ENCODE measurements at places on chromosomes 12 and 14. TPM values are rescaled to one million over a fixed set of nuclear protein-coding genes. Genes with fewer than 3 reads are reported as not detected.
A peak's percentile ranks its signal among the peaks of the same experiment; 100 is the strongest.

DNA sequence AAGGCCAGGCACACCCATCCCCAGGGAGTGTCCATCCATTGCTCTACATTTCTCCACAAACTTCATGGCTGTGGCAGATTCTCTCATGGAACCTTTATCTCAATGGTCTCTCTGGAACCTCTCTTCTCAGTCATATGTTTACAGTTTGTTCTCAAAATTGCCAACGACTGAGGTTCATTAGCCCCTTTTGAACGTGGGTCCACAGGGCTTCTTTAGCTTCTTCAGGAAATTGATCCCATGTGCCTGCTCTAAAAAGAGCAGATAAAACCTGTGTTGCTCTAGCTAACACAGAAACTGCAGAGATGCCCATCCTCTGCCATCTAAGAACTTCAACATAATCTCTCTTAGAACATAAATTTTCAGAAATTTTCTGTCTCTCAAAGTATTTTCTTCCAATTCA lies at the start of gene OR6C4:
Gene OR6C4, plus strand, starts transcription at position 301 of the 400 bp plus-strand sequence. CDS start 1,625 bp downstream, outside the sequence.
- DNase-seq = no peak

Gene SELPLG
- 22.1 TPM for total RNA-seq

- no peak for DNase-seq
Observed at GRCh38 chr12:25248137-25248536, 2.6 kb downstream of the KRAS start.

DNA sequence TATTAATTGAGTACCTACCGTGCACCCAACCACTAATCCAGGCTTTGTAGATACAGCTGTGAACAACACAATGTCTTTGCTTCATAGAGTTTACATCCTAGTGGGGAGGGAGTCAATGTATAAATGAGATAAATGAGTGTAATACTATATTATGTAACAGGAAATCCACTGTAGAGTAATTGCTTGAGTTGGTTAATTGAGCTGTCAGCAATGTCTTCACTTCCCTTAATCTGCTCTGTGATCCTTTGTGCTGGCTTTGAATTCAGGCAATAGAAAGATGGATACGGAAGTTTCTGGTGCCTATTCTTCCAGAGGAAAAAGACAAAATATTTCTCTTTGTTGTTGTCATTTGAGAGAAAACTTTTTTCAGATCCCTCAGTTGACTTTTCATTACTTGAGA lies 104.0 kb upstream of the SLC16A7 start:
- no peak for DNase-seq

Gene LBHD2
- total RNA-seq = not detected

GRCh38 chr14:29553427-29553826 lies 374.2 kb downstream of the PRKD1 start:
- no peak for DNase-seq

DNA sequence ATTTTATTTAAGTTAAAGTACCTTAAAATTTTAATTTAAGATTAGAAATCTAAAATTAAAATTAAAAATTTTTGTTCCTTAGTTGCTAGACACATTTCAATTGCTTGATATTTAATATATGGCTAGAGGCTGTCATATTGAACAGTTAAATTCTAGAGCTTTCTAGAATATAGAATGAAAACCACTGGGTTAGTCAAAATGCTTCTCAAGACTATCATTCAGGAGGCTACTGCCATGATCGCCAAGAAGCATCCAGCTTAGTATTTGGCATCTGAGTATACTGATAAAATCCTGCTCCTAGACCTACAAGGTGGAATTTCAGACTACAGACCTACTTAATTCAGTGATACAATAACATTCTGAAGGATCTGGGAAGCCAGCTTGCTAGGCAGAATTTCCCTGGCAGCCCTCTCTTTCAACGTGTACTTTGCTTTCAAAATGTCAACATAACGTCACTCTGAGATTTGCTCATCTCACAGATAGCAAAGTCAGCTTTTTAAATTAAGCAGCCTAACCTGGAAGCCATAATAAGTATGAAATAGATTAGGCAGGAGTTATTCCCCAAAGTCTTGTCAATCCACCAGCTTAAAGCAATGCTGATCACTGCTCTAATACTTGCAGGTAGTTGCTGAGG lies 525.8 kb downstream of the FSCB start:
- no peak for DNase-seq

Gene GLT1D1
- 0.49 TPM for total RNA-seq

Gene SERPINA6
- total RNA-seq = not detected

- DNase-seq = no peak
Observed at GRCh38 chr12:121495746-121496145, 85.1 kb downstream of the KDM2B start.

Gene DRAM1
- 4.3 TPM for total RNA-seq

Gene MYF5
- total RNA-seq = not detected

DNA sequence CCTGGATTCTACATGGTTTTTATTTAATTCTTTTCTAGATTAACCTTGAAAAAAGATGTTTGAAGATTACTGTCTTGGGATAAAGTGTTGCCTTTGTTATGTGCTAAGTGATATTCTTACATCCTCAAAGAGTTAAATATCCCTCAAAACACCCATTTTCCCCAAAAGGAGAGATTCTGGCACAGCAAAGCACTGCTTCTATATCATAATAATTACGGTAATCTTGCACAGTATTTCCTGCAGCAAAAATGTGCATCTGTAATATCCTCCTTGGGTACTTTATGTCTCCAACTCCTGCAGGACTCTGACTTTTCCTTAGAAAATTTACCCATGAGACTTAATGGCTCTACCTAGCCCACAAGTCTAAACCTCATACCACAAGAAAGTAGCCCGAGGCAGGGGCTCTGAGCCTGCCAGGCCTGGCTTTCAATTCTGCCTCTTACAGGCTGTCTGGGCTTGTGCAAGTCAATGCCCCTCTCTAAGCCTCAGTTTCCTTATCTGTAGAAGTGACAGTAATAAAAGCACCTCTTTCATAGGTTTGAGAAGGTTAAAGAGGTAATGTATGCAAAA lies 45.8 kb downstream of the SVOP start:
- no peak for DNase-seq

Gene NPFF
- total RNA-seq = not detected

GRCh38 chr14:75578786-75579337 lies 442 bp downstream of the FLVCR2 start:
- DNase-seq = no peak

GRCh38 chr14:51318813-51319597 lies 79.0 kb downstream of the TMX1 start:
- DNase-seq = no peak

Gene FAM181A
- total RNA-seq = not detected

GRCh38 chr12:102565555-102565954 lies 85.2 kb upstream of the IGF1 start:
- DNase-seq = no peak

GRCh38 chr12:82838131-82838551 lies 151.4 kb downstream of the TMTC2 start:
- no peak for DNase-seq

DNA sequence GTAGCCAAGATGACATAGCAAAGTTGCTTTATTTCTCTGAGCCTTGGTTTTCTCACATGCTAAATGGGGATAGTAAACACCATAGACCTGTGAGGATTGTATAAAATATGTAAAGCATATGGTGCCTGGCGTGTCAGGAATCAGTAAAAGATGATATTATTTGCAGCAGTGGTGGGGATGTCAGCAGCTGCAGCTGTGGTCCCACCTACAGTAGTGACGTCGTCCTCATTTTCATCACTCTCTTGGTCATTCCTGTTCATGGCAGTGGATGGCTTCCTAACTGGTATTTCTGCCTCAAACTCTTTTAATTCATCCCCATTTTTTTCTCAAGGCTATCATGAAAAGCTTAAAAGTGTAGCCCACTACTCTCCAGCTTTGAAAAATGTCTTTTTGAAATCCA lies 12.1 kb downstream of the BMAL2 start:
- DNase-seq = no peak

Gene A2M
- total RNA-seq = not detected

GRCh38 chr12:15829949-15830348 lies 40.8 kb upstream of the EPS8 start:
- DNase-seq = no peak

DNA sequence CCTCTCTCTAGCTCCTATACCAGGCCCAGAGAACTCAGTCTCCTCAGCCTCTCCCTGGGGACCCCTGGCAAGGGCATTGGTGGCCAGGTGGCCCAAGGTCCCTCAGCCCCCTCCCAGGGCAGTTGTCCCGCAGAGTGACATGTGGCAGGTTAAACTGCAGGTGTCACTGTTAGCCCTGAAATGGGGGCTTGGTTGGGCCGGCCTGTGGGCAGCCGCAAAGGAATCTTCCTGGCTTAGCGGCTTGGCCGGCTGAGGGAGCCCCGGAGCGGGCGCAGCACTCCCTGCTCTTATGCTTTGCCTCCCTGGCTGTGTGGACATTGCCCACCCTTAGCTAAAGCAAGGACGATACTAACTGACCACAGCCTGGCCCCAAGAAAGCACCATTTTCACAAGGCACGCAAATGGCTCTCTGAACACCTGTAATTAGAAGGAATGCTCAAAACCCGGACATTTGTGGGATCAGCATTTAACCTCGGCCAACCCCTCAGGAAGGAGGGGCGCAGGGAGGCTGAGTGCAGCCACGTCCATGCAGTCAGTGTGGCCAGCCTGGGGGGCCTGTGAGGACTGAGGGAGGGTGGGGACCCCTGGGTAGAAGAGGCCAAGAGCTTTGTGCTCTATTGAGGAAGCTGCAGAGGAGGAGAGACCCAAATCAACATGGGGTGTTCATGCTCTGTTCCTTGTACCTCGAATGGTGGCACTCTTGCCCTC lies 82.2 kb downstream of the PAPOLA start:
- DNase-seq = peak; percentile 50

- no peak for DNase-seq
Observed at GRCh38 chr12:100215209-100215608, 14.6 kb downstream of the ACTR6 start.

GRCh38 chr12:122547330-122547729 lies 20.3 kb downstream of the KNTC1 start:
- no peak for DNase-seq

GRCh38 chr14:73620268-73620667 lies 8.0 kb downstream of the ACOT6 start:
- no peak for DNase-seq

DNA sequence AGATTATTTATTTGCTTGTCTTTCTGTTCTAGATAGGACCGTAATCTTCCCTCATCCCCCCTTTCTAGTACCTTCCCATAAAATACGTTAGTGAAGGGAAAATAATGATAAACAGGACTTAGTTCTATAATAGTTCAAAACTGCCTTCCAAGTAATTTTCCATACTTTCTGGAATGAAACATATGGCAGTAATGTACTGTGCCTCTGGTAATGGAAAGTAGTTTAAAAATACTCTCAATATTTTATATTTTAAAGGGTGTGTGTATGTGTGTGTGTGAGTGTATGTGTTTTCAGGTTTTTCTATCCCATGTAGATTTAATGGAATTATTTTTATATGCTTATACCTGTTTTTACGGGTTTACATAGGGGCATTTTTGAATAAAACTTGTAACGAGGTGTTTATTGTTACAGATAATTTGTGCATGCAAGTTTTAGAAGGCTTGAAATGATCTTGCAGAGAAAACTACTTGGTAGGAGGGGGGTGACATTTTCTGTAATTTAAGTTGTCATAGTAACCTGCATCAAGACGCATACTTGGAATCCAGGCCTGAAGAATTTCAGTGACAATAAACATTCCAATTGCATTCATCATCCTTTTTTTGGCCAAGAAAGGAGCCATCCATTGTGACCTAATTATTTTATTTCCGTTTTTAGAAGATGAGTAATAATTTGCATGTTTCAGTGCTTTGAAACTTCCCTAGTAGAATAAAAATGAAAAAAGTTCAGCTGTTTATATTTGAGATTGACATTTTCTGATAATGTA lies 38.9 kb downstream of the RASSF8 start:
- DNase-seq = no peak

- peak; percentile 49 for DNase-seq
Observed at GRCh38 chr12:113086249-113087164, 30.0 kb downstream of the DTX1 start.

DNA sequence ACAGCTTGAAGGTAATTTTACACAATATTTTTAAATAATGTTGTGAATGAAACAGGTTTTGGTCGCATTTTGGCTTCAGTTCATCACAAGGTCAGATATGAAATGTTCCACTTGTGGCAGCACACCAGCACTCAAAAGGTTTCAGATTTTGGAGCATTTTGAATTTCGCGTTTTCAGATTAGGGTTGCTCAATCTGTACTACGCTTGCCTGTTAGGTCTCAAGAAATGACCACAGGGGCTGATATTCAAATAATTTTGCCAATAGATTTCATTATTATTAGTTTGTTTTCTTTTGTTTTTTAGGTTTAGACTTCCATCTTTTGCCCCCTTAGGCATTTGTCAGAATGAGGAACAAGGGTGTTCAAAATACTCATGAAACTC lies 29.8 kb downstream of the DICER1 start:
- no peak for DNase-seq

DNA sequence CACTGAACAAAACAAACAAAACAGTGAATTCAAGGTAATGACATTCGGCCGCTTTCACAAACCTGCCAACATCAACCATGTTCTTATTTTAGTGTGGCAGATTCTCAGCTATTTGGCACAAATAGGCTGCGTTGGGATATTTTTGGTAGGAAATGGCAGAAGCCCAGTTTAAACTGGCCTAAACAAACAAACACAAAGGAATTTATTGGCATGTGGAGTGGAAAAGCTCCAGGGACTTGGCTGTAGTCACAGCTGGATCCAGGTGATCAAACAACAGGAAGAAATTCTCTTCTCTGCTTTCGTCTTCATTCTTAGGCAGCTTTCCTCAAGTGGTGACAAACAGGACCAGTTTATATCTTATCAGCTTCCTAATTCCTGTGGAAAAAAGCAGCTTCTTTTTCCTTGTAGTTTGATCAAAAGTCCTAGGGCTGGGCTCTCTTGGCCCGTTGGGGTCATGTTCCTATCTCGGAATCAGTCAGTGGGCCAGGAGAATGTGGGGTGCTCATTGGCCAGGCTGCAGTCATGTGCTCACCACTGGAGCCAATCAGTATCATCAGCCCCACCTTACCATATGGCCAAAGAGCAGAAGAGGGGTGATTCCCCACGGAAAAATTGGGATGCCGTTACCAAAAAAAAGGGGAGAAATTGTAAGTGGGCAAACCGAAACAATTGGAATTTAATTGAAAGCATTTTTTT lies 22.6 kb downstream of the C12orf75 start:
- DNase-seq = no peak

Gene HOXC12
- total RNA-seq = not detected

Gene ANO2
- total RNA-seq = not detected

Gene SYCP3
- 0.09 TPM for total RNA-seq

Gene SIVA1
- 115 TPM for total RNA-seq

Gene CMTM5
- not detected for total RNA-seq

GRCh38 chr14:97456958-97457357 lies 659.8 kb downstream of the VRK1 start:
- peak; percentile 87 for DNase-seq

DNA sequence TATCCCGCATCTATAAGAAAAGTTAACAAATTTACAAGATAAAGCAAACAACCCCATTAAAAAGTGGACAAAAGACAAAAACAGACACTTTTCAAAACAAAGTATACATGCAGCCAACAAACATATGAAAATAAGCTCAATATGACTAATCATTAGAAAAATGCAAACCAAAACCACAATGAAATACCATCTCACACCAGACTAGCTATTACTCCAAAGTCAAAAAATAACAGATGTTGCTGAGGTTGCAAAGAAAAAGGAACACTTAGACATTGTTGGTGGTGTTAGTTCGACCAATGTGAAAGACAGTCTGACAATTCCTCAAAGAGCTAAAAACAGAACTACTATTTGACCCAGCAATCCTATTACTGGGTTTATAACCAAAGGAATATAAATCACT lies 968.6 kb upstream of the USP15 start:
- DNase-seq = no peak

GRCh38 chr12:103997286-103997900 lies 31.7 kb downstream of the TDG start:
- no peak for DNase-seq

GRCh38 chr12:98883231-98883630 lies 238.1 kb downstream of the APAF1 start:
- DNase-seq = no peak

Gene CRACR2A
- total RNA-seq = 21.2 TPM
